ENCODE measurements at places on chromosomes 13 and 19.
A peak's percentile ranks its signal among the peaks of the same experiment; 100 is the strongest.

DNA sequence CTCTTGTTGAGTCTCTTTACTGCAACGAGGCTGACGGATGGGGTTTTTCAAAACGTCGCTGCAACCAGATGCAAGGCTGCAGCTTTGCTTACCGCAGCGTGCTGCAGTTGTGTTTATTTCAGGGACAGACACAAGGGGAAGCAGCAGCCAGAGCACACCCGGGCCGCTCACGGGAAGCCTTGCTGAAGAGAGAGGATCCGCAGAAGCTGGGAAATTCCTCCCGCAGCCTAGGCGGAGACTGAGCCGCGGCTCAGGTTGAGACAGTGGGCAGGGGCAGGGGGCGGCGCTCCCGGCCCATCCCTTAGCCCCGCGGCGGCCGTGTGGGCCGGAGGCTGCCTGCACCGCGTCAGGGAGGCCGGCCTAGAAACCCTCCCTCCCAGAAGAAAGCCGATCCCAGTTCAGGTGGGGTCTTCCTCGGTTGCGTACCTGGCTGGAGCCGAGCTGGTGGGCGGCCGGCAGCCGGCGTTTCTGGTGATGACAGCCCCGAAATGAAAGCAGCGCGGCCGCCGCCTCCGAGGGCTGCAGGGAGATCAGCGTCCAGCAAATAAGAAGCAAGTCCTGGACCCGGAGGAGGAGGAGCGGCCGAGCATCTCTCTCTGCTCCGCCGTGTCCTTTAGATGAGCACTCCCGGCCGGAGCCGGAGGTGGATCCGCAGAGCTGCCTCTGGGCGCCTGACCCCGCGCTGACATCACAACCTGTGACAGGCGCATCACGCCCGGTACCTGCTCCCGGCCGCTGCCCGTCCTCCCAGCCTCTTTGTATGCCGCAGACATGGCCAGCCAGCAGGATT is at the start of gene FRY:
Gene FRY, plus strand, starts transcription at position 750 of the 790 bp plus-strand sequence. Its CDS starts 22 bp downstream, at position 772.
- DNase-seq = peak; percentile 23

- DNase-seq = no peak
Observed at GRCh38 chr13:50887151-50887550, 22.4 kb upstream of the RNASEH2B start.

DNA sequence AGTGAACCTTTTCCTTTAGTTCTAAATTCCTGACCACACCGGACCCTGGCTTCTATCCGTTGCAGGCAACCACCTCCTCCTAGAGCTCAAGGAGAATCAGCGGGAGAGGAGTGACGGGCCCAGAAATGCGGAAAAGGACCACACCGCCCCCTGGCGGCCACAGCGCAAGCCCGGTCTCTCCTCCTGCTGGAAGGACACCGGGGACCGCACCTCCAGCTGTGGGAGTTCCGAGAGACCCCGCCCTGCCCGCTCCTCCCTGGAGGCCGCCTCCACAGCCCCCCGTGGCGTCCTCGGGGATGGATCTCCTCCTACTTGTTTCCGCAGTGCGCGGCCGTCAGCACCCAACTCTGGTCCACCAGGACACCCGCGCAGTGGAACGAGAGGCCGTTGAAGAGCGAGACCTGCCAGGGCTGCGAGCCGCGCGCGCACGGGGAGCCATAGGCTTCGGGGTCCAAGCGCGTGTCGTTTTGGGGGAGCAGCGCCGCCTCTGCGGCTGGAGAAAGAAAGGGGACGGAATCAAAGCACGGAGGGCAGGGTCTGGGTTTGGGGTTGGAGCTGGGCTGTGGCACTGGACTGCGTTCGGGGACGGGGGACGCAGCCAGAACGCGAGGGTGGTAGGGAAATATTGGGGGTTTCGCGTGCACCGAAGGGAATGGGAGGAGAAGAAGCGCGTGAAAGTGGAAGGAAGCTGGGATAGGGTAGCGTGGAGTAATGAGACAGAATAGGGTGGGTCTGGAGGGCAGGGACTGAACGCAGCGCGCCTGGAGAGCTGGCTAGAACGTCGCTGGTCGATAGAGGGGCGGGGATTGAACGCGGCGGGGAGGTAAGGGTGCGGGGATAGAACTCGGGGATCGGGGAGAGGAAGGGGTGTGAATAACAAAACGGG is 2.5 kb downstream of the KLK10 start:
- peak; percentile 68 for DNase-seq

- no peak for DNase-seq
Observed at GRCh38 chr19:37936166-37936565, 29.2 kb downstream of the SIPA1L3 start.

DNA sequence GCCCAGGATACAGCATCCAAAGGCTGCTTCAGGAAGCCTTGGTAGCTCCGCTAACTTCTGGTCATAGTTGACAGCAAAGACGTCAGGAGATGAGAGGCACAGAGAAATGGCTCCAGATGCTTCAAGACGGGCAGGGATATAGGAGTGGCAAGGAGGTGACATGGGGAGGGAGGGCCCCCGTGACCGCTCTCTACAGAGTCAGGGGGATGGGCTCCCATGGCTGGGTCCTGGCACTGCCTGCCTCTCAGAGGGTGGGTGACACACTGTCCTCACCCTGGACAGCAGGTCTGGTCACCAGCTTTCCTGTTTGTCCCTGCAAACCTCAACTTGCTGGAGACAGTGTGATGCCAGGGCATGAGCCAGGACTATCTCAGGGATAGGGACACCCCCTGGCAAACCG is 10.3 kb upstream of the ZNF14 start:
- no peak for DNase-seq

DNA sequence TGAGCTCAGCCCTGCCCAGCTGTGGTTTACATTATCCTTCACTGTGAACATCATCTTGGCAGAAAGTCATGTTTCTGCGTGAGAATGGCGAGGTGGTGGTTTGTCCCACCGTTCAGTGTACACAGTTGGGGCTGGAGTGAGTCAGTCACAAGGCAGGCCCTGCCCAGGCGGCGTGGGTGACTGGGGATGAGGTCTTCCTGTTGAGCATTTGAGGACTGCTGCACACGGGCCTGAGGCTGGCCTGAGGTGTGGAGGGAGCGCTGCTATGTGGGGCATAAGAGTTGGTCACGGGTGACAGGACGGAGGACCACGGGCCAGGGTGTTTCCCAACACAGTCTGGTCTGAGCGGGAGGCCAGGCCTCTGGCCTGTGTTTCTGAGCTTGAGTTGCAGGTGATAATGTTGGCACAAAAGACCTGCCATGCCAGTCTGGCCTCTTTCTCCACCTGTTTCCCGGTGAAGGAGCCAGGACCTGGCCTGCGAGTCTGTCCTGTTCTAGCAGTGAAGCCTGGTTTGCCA is 13.4 kb upstream of the C19orf33 start:
- no peak for DNase-seq

DNA sequence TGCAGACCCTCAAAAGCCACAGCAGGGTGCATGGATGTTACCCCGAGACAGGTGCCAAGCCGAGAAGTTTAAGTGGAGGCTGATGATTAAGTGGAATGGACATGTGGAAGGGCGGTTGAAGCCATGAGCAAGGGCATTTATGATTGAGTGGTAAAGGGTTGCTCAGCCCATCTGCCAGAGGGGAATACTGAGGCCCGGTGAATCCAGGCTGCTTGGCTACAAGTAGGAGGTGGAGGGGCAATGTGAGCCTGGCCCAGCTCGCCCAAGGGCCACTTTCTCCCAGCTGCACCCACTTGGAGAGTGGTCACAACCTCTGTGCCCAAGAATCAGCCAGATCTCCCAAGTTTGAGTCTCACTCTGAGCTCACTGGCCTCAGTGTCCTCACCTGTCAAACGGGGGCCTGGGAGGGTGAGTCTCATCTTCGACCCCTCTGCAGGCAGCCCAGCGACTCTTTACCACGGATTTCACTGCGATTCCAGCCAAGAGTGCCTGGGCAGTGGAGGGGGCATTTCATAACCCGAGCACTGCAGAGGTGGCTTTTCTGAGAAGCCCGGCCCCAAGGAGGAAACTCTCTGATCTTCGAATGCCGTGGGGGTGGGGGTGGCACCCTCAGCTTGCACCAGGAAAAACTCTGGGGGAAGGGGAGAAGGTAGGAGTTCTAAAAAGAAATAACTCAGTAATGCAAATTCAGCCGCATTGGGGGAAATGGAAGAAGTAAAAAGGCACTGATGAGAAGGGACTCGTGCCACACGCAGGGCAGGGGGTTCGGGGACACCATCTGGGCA is 62.9 kb upstream of the KLF2 start:
- no peak for DNase-seq

- no peak for DNase-seq
Observed at GRCh38 chr19:9354651-9355050, 8.2 kb upstream of the ZNF177 start.

DNA sequence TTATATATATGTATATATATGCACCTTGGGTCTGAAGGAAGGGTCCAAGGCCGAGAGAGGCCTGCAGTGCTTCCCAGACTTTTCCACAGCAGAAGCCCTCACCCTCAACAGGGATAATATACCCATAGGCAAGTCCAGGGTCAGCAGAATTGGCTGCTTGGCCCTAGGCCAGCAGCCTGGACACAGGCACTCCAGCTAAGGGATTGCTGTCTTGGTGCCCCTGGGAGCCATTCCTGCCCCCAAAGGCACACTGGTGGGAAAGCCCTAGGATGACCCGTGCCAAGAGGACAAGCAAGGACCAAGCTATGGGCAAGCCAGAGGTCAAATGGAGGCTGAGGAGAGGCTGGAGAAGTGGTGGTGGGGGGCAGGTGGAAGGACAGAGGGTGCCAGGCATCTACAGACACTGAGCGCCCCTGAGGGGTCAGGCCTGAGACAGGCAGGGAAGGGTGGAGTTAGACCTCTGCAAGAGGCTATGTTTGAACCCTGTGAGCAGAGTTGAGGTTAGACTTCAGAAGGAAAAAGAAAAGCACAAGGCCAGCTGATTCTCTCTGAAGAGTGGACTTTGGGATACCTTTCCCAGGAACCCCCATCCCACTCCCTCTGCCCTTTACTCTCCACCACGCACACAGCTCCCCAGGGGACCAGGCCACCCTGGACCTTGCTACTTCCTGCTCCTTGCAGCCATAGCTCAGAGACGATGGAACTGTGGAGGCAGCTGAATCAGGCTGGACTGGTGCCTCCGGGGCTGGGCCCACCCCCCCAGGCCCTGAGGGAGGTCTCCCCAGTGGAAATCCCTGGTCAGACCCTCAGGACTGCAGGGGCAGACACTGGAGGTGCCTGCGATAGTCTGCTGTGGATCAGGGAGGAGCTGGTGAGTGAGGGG is at the start of gene ERICH4:
Gene ERICH4, plus strand, starts transcription at position 684 of the 883 bp plus-strand sequence. Its CDS starts 14 bp downstream, at position 698.
- no peak for DNase-seq

- DNase-seq = no peak
Observed at GRCh38 chr13:41709511-41709910, 251.4 kb downstream of the VWA8 start.

- DNase-seq = peak; percentile 30
Observed at GRCh38 chr19:12647490-12648071, 19.0 kb downstream of the MAN2B1 start.

GRCh38 chr13:101291646-101292515 is 124.4 kb downstream of the NALCN start:
- DNase-seq = no peak

DNA sequence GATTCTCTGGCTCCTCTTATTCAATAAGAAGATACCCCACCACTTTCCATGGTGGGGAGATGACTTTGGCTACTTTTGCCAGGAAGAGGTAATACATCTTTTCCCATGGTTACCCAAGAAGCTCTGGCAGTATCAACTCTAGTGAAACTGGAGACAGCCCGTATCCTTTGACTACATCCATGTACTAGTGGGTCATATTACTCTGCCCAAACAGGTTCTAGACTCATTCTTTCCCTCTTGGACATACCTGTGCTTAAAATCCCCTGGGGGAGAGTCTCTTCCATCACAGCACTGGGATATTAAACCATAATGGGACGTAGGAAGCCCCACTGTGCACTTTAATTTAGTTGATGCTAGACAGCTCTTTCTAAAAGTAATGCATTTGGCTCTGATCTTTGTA is 144.7 kb upstream of the KLF12 start:
- no peak for DNase-seq

GRCh38 chr13:106433066-106433465 is 102.4 kb downstream of the EFNB2 start:
- no peak for DNase-seq

- no peak for DNase-seq
Observed at GRCh38 chr19:35285095-35285449, 2.7 kb downstream of the HAMP start.

GRCh38 chr13:84470528-84470927 is 588.3 kb upstream of the SLITRK1 start:
- no peak for DNase-seq

- no peak for DNase-seq
Observed at GRCh38 chr13:74765955-74766354, 631.8 kb upstream of the KLF12 start.

GRCh38 chr13:76813000-76813691 is 73.1 kb downstream of the KCTD12 start:
- no peak for DNase-seq

DNA sequence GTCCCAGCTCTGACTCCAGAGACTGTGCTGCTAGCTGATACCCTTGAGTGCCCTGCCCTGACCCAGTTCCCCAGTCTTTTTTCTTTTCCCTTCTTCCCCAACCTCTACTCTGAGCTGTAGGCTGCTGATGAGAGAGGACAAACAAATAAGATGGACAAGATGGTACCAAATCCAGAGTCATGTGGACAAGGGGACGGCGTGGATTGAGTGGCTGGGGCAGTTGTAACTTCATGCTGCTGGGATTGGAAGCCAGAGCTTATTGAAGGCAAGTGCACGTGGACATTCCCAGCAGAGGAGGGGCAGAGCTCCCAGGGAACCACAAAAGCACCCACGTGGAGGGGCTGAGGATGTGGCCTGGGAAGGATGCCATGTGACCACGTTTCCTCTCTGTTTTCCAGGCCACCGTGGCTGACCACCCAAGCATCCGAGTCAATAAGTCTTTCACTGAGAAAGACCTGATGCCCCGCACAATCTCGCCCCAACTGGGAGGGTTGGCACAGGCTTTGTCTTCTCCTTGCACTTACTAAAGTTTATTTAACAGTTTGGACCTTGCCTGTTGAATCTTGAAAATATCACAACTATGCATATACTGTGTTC is 323.3 kb upstream of the ZNF507 start:
- no peak for DNase-seq

DNA sequence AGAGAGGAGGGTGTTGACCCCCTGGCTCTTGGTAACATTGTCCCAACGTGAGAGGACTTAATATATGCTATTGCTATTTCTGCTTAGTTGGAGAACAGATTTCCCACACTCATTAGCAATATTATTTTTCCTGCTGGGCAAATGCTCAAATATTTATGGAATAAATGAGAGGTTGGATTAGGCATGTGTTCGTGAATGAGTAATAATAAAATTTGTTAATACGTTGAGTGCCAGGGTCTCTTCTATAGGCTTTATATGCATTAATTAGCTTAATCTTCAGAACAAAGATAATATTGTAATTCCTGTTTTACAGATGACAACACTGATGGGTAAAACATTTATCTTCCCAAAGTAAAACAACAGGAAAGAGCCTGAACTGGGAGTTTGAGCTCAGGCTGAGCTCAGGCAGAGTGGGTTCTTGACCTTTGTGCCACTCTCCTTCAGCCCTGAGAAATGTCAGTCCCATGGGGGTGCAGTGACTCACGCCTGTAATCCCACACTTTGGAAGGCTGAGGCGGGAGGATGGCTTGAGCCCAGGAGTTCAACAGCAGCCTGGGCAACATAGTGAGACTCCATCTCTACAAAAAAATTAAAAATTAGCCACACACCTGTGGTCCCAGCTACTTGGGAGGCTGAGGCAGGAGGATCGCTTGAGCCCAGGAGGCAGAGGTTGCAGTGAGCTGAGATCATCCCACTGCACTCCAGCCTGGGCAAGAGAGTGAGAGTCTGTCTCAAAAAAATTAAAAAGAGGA is 1.2 kb downstream of the ZNF233 start:
- no peak for DNase-seq
